ENCODE measurements at places on chromosomes 3 and 15.

DNA sequence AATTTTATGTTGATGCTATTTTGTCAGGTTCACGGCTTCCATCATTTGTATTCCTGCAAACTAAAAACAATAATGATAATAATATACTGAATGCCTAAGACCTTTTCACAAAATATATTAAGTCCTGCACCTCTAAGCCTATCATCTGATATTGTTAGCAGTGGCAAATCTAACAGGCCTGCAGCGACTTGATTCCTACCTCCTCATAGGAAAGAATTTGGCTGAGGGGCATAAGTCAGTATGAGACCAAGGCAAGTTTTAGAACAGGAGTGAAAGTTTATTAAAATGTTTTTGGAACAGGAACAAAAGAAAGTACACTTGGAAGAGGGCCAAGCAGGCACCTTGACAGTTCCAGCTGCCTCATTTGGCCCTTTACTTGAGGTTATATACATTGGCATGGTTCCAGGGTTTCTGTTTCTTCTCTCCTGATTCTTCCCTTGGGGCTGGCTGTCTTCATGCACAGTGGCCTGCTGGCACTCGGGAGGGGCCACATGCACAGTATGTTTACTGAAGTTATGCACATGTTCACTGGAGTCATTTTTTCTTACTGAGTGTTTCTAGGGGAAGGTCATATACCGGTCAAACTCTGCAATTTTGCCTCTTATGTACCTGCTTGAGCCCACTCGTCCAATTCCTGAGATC is 418.1 kb downstream of the EPHA6 start:
- DNase-seq = no peak

GRCh38 chr3:142418926-142419592 is 28.8 kb downstream of the XRN1 start:
- DNase-seq = no peak

DNA sequence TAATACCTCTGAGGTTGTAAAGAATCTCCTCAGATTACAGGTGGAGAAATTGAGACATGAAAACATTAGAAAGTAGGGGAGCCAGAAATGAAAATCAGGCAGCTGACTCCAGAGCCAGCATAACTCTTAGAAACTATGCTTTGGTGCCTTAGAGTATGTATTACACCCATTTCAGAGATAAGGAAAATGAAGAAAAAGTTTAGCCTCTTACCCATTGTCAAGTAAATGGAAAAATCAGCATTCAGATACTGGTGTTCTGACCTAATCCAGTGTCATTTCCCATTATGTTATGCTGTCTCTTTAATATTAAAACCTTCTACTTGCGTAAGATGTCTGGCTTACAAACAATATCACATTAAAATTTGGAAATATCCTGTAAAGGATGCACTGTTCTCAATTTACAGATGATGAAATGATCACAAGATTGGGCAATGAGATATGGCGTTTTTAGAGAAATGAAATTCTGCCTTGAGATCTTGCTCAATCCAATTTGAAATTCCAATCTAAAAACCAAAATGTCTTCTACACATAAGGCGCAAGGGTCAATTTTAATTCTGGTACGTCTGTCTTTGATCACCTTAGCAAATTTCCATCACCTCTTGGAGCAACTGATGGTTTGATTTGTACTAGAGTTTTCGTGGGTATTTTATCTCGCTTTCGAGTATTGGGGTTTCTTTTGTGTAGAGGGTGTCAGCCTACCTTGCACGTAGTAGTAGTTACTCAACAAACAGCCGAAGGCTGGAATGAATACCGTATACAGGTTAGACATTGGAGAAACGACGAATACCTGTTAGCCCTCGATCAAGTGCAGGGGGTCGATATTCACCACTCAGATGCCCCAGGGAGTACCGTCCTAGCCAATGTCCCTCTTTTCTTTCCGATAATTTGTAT is 902 bp upstream of the ZCWPW2 start:
- no peak for DNase-seq

GRCh38 chr3:107855710-107856109 is 235.1 kb downstream of the CD47 start:
- no peak for DNase-seq

DNA sequence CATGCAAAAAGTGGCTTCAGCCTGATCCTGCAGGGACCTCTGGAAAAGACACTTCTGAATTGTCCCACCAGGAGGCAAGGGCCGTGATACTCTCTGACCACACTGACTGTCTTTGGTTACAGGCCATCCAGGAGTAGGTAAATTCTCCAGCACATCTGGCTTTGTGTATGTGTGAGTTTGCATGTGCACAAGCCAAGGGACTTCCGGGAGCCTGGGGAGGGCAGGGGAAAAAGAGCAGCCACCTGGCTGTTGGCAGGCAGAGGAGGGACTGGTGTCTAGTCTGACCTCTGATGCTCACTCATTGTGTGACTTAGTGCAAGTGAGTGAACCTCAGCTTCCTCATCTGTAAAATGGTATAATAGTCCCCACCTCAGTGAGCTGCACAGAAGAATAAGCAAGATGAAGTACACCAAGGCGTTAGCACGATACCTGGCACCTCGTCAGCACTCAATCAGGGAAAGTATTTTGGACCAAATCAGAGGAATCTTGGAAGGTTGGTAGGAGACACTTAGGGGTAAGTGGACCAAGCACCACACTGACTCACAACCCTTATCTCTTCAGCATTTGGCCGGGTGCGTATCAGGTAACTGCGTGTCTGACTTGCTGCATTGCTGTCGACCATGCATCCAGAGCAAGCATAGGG is 19.1 kb downstream of the KLHL6 start:
- DNase-seq = no peak

GRCh38 chr3:160801386-160802118 is 45.5 kb downstream of the PPM1L start:
- DNase-seq = peak; percentile 32

GRCh38 chr15:31111091-31111647 is 9.6 kb upstream of the TRPM1 start:
- no peak for DNase-seq

All from retina (tissue), 1 donor.